ENCODE measurements at places on chromosomes 2 and 18.

- no peak for DNase-seq
Measured at GRCh38 chr2:136281281-136282114, 163.5 kb upstream of the CXCR4 start.

DNA sequence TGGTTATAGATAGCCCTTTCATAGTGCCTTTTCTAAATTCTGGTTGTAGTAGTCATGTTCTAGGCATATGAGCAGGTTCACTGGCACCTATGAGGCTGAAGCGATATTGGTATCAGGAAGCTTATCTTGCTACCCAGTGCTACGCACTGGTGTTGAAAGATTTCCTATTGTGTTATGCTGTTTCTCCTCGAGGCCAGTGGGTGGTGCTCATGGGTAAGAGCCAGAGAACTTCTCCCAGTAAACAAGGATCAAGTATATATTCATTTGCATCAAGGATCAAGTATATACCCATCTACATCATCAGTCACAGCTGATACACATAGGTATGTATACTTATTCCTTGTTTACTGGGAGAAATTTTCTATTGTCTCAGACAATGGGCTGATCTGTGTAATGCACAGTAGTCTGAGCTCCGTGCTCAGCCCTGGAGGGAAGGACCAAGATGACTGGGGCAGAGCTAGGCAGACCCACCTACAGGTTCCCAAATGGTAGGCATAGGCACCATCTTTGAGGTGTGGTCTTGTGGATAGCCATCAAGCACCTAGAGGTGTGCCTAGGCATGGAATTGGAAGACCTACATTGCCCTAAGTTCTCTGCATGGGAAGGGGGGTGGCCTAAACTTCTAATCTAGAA, 101.2 kb upstream of the GALNT13 start:
- no peak for DNase-seq

GRCh38 chr18:50071397-50071796, 123.5 kb downstream of the MYO5B start:
- DNase-seq = no peak

DNA sequence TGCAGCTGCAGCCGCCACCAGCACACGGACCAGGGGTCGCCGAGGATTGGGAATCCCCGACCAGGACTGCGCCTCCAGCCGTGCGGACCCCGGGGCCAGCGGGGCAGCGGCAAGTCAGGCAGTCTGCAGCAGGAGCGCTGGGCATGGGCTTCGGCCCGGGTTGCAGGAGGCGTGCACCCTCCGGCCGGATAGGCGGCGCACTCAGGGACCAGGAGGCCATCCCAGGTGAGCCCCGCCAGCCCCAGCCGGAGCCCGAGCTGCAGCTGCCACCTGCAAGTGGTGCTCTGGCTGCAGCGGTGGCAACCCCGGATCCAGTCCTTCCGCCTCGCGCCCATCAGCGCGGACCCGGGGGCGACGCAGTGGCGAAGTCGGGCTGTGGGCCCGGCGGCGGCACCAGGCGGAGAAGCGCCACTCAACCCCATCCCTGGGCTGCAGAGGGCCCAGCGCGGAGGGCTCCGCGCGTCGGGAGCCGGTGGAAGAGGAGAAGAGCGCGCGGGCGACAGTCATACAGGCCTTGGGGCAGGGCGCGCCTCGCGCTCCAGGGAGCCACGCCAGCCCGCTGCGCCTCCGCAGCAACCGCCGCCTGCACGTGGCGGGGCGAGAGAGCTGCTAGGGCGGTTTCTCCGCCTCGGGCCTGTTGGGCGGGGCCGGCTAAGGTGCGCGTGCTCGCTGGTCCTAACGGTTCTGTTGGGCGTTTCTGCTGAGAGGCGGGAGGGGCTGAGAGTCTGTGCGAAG, 73.8 kb downstream of the RPIA start:
- DNase-seq = peak; percentile 80

DNA sequence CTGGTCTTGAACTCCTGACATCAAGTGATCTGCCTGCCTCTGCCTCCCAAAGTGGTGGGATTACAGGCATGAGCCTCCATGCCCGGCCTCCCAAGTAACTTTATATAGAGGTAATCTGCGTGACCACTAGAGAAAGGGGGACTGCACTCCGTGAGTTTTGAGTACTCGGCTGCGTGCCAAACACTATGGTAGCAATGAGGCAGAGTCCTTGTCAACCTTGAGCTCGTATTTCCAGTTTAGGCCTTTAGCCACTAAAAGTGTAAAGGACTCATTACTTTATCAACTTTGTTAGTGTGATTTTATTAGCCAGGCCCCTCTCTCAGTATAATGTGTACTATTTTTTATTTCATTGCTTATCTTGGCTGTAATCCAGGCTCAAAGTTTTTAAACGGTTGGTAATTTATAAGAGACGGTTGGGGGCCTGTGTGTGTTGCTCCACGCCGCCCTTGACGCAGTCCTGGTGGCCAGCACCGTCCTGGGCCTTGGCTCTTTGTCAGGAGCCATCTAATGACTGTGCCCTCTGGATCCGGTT, 56.2 kb downstream of the ZCCHC2 start:
- no peak for DNase-seq

All from DMS153 (cell line).